HTR-8/SVneo (cell line): ENCODE measurements at places on chromosomes 5 and 9.

GRCh38 chr5:172414531-172415361 lies 39.6 kb downstream of the SH3PXD2B start:
- no peak for DNase-seq

- no peak for DNase-seq
Observed at GRCh38 chr9:8733131-8733954, 933.8 kb upstream of the DMAC1 start.

- DNase-seq, result no peak
Observed at GRCh38 chr5:179355976-179356974, 11.0 kb upstream of the ADAMTS2 start.

DNA sequence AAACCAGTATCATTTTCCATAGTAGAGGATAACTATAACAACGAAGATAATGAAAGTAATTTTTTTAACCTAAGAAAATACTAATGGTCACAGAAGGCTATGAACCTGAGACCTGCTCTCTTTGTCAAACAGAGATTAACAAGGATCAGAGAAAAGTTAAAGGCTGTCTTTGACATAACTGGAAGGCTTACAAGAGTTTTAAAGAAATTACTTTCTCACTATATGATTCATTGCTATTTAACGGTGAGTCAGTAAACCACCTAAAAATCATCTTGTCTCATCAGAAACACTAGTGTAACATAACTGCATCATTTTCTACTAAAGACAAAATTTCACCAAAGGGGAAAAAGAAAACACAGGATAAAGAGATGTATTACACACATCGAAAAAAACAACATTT lies 19.3 kb downstream of the MLANA start:
- no peak for DNase-seq

DNA sequence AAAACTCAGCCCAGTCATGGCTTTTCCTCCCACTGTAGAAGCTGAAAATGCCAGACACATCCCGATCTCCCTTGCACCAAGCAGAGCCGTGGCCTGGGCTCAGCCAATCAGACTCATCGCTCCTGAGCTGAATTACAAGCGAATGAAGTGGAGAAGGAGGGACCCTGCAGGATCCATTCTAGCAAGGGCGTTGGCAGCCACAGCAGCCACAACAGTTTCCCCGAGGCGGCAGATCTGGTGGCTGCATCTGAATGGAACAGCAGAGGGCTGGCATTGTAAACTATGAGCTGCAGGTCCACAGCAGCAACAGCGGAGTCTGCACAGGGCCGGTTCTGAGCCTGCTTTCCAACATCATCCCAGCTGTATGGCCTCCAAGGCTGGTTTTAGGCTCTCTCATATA lies 23.8 kb downstream of the ALG2 start:
- no peak for DNase-seq

GRCh38 chr5:91910655-91911054 lies 527.5 kb upstream of the ARRDC3 start:
- DNase-seq, result no peak

DNA sequence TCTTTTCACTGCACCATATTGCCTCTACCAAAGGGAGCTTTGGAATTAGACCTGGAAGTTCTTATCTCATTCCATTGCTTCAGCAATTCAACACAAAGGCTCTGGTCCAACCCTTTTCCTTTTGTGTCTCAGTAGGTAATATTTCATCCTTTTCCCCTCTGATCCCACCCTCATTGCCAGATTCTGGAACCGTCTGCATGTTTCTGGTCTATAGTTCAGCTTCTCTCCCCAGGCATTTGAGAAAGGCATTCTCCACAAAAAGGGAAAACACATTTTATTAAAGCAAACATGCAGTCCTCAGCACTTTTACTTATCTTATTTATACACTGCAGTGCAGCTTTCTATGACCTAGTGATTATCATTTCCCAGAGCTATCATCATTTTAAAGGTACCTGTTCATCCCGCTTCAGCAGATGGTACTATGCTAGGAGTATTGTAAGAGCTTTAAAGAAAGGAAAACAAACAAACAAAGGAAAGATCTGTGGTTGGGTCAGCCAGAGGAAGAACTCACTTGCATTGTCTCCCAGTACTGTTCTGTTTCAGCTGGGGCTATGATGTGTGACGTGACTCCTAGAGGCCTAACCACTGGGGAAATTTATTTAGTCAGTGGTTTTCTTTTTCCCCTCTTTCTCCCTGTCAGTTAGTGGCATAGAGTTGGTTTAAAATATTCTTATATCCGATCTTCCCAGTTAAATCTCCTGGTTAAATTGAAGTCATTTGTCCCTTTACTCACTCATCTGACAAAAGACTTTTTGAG lies 269.2 kb downstream of the TMEM38B start:
- DNase-seq, result no peak

DNA sequence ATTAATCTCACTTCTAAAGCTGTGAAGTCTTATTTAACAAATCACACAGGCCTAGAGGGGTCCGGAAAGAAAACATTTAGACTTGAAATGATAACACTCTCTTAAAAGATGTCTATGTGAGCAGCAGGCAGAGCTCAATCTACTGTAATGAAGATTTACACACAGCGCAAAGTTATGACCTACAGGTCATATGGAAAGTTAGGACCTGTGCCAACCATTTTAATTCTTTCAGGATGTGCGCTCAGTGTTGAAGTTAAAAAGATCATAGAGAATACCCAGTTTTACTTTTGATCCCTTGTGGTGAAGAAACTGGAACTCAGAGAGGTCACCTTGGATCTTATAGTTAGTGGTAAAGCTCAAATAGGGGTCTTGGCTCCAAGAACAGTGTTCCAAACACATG lies 3.1 kb upstream of the CREBRF start:
- DNase-seq, result no peak

DNA sequence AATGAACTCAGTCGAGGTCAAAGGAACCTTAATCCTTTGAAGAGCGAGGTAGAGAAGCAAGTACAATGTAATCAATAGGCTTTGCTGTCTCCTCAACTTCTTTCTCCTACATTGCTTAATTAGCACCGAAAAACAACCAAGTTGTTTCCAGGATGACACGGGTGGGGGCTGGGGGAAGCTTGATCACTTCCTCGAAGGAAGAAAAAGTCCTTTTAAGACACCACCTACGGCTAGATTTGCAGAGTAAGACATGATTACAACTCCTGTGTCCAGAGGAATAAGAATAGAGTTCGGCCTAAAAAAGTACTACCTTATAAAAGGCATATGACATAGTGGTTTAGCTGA lies 811 bp upstream of the ARRDC3 start:
- no peak for DNase-seq

GRCh38 chr5:151249281-151249680 lies 3.7 kb upstream of the GM2A start:
- no peak for DNase-seq

GRCh38 chr9:8579661-8580060 lies 780.1 kb upstream of the DMAC1 start:
- DNase-seq, result no peak

GRCh38 chr5:39822020-39822419 lies 397.2 kb upstream of the DAB2 start:
- no peak for DNase-seq

DNA sequence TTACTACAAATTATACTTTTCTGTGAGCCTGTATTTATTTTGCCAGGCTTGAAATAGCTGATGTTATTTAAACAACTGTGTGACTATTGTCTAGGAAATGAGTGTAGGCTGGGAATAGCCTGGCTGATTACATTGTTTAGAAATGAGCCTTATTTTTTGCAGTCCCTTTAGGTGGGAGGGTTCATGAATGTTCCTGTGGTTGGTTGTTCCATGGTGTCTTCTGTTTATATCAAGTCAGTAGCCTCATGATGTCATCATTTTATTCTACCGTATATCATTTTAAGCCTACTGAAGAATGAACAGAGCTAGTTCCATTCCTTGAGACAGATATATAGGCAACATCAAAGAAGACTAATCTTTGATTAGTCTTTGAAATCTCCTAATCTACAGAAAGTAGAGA lies 53.1 kb downstream of the MAP1B start:
- no peak for DNase-seq

GRCh38 chr9:8826281-8826680 lies 1026.7 kb upstream of the DMAC1 start:
- DNase-seq, result no peak

GRCh38 chr5:149878371-149878770 lies 66.2 kb downstream of the PDE6A start:
- DNase-seq, result no peak

DNA sequence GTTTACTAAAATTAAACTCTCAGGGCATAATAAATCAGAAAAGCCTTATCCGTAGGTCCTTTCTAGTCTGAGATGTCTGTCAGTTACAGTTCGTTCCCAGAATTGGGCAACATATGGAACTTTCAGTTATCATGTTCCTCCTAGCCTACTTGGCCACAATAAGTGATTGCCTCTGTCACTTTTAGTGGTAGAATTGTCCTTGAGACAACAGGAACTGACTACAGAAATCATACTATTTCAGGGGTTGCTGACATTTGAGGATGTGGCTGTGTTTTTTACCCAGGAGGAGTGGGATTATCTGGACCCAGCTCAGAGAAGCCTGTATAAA lies 956 bp downstream of the ZNF189 start:
- no peak for DNase-seq

GRCh38 chr9:419571-420171 lies 205.0 kb downstream of the DOCK8 start:
- no peak for DNase-seq

- DNase-seq, result no peak
Observed at GRCh38 chr9:85554349-85554748, 187.4 kb downstream of the AGTPBP1 start.

DNA sequence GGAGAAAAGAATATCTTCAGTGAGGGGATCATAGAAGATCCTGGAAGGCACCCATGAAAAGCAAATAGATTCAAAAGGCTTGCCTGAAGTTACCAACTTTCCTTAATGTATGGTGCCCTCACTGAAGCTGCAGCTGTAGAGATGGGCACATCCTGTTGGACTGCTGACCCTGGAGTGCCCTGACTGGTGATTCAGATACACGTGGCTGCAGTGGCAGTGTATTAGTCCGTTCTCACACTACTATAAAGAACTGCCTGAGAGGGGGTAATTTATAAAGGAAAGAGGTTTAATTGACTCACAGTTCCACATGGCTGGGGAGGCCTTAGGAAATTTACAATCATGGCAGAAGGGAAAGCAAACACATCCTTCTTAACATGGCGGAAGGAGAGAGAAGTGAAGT lies 80.3 kb downstream of the OSMR start:
- no peak for DNase-seq

GRCh38 chr9:126016579-126017290 lies 269.6 kb downstream of the PBX3 start:
- DNase-seq, result no peak

- DNase-seq, result no peak
Observed at GRCh38 chr5:72723581-72723980, 92.9 kb upstream of the TNPO1 start.

- no peak for DNase-seq
Observed at GRCh38 chr5:63854076-63854475, 108.2 kb downstream of the HTR1A start.

DNA sequence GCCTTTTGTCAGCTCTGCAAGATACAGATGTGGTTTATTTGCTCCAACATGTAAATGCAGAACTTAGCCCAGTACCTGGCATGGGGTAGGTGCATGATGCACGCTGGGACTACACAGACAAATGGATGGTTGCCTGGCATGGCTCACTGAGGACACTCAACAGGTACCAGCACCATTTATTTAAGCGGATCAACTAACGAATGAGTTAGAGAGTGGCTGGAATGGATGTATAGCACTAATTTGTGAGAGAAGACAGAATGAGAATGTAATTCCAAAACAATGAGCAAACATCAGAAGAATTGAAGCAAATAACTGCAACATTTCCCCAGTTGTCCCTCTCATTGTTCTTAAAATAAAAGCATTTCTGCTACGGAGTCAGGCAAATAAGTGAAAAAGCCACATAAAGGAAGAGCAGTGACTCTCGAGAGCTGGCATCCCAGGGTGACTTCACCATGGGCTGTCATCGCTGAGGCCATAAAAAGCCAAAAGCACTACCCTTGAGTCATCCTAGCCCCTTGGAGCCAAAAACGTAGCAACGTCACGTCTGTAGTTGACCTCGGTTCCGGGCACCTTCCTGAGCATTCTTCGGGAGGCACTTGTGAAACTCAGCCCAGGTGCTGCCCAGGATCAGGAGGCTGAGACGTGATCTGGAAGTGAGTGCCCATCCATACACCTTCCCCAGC lies 290.3 kb downstream of the NSG2 start:
- DNase-seq, result peak; percentile 39

GRCh38 chr5:67051164-67051563 lies 145.4 kb downstream of the CD180 start:
- DNase-seq, result no peak

DNA sequence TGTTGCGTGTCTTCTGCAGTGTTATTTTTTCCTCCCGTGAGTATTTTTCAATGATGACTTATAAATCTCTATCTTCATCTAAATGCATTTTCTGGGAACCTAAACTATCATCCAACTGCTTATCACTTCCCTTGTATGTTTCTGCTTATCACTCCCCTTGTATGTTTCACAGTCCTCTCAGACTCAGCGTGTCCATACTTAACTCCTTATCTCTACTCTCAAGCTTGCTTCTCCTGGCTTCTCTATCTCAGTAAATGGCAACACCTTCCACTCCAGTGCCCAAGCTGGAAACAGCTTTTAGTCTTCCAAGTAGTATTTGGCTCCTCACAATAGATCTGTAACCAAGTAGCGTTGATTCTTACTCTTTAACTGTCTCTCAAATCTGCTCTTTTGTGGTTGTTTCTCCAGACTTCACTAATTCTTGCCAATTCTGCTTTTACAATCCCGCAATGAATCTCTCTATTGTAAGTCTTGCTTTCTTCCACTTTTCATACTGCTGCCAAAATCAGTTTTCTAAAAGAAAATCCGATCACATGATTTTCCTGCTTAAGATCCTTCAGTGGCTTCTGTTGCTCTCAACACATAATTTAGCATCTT lies 33.8 kb upstream of the TXNDC8 start:
- no peak for DNase-seq

- DNase-seq, result peak; percentile 32
Observed at GRCh38 chr9:75889977-75890471, 449 bp upstream of the PCSK5 start.

DNA sequence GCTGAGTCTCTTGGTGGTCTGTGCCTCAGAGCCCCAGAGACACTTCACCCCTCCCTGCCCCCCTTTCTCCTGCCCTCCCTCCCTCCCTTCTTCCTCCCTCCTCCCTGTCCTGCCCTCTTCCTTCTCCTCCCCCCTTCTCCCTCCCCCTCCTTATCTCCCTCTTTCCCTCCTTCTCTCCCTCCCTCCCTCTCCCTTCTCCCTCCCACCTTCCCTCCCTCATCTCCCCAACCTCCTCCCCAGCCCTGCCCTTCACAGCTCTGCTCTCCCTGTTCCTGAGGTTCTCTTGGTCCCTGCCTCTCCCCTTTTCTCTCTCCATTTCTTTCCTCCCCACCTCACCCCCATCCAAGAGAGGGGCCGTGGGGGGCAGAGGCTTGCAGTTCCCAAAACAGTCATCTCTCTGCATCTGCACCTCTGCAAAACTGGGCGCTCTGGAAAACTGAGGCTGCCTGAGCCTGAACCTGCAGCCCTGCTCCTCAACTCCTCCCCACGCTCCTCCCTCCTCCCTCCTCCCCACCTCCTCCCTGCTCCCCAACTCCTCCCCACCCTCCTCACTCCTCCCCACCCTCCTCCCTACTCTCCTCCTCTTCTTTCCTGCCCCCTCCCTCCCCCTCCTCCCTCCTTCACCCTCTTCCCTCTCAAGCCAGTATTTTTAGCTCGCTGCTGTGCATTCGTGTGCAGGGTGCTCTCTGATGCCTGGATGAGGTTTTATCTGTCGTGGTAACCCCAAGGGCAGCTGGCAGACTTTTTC lies 219.1 kb downstream of the C9orf50 start:
- no peak for DNase-seq
